ENCODE measurements at places on chromosomes 6 and 20.
A peak's percentile ranks its signal among the peaks of the same experiment; 100 is the strongest.

DNA sequence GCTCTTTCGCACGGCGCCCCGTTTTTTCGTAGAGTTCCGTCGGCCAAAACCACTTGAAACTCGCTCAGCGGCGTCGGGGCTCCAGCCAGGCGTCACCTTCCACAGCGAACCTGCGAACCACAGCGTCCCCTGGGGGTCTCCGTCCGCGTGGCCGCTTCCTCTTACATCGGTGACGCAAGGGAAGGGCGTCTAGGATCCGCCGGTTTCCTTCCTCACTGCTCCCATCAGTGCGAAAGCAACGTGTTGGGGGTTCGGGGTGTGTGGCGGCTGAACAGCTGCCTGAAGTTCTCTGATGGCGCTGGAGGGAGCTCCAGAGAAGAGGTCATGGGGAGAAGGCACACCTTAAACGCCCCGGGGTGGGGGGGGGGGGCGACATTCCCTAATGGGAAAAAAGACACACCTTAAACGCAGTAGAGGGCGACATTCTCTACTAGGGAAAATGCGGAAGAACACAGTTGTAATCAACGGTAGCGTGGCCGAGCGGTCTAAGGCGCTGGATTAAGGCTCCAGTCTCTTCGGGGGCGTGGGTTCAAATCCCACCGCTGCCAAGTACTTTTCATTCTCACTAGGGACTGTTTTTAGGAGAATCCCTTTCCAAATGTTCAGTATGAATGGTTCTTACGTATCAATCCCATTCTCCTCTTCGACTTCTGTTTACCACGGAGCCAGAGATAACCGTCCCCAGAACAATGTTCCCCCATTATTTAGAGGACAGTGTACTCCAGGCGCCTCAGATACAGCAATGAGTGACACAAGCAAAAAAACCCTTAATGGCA, 16.4 kb downstream of the ZNF311 start:
- DNase-seq = peak; percentile 58

DNA sequence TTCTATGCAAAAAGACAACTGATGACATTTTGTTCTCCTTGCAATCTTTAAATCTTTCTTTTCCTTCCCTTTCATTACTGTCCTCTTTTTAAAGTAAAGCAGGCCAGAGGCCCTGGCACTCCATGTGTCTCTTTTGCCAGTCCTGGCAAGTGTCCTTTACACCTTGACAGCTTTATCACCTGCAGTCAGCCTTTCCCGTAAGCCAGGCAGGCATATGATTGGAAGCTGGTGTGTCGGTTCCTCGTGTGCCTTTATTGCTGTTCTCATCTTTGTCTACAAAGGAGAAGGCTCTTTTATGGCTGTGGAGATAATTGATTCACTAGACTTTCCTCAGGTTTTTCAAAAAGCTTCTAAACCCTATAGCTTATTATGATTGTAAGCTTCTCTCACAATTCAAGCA, 162.3 kb upstream of the FBXL4 start:
- DNase-seq = no peak

- DNase-seq = no peak
Observed at GRCh38 chr6:120966321-120966720, 368.0 kb downstream of the TBC1D32 start.

DNA sequence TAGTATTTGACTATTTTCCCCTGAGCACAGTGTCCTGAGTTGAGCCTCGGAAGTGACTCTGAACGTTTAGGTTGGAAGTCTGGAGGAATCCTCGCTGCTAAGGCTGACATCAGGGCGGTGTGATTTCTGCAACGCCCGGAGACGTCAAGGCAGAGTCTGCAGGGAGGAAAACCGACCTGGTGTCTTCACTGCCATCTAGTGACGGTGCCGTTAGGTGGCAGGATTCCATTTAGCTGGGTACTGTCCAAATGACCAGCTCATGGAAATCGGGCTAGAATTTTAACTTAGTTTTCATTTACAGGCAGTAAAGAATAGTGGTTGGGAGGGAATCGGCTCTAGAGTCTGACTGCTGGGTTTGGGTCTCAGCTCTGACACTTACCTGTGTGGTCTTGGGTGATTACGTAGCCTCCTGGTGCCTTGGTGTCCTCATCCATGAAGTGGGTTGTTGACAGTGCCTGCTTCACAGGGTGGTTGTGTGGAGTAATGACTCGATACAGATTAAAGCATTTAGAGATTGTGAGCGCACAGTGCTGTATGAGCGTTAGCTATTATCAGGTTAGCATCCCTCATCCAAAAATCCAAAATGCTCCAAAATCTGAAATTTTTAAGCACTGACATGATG, 35.0 kb downstream of the FOXF2 start:
- DNase-seq = no peak

DNA sequence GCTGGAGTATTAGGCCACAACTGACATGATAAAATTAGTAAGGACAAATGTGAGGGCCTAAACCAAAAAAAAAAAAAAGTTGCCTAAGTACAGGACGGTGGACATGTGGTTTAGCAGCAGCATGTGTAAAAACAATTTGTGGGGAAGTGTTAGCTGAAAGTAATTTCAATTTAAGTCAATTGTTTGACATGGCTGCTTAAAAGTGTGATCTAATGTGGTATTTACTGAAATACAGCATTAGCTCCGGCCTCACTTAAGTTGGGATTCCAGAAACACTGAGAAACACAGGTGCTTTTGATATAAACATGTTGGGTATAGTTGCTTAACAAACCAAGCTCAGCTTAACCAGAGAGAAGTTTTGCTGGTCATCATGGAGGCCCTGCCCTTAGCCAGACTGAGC, 119.7 kb downstream of the FYN start:
- no peak for DNase-seq

DNA sequence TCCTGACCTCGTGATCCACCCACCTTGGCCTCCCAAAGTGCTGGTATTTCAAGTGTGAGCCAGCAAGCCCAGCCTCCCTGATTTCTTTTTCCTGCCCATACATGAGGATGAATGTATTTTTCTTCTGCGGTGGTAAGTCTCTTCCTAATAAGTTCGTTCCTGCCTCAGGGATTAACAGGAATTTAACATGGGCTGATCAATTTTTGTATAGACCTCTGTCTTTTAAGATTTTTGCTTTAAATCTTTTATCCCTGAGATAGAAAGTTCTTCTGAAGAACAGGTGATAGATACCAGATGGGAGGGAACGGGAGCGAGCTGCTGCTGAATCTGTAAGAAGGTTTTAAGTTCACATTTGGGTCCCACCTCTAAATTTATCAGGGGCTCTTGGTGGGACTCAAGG, 7.0 kb upstream of the ZNFX1 start:
- no peak for DNase-seq

GRCh38 chr6:98467902-98468301, 366.5 kb upstream of the POU3F2 start:
- no peak for DNase-seq

DNA sequence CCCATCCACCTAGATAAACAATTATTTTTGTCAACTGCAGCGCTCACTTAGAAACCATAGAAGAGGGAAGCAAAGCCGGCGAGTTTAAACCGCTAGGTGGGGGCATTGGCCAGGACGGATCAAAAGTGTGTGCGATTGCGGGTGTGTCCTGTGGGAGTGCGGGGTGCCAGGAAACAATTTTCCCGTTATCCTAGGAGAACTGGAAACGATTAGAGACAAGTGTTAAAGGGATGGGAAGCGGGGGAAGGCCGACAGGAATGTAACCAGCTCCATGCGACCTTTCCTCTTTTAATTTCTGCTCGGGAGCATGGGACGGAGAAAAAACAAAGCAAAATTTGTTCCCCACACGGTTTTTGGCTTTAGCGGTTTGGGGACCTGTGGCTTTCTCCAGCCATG, 2.8 kb upstream of the HTR1B start:
- peak; percentile 20 for DNase-seq

GRCh38 chr6:90183587-90184333, 112.9 kb downstream of the BACH2 start:
- DNase-seq = no peak

- DNase-seq = no peak
Observed at GRCh38 chr20:3661060-3661813, 2.0 kb downstream of the GFRA4 start.

DNA sequence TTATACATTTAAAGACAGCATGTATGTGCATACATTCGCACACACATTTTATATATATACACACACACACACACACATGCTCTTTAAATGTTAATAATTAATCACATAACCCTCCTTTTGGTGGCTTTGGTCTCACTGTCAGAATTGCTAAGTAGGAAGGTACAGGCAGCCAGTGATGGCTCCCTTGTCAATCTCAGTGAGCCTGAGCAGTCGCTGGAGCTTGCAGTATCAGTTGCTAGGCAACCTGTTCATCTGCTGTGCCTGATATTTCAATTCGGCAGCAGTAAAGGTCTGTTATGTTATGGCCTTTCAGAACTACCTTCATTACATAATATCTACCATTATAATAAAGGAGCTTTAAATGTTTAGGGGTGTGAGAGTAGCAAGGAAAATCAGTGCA, 374.3 kb downstream of the LMBRD1 start:
- DNase-seq = no peak

- DNase-seq = peak; percentile 79
Observed at GRCh38 chr6:31652925-31653724, 664 bp upstream of the BAG6 start.

- no peak for DNase-seq
Observed at GRCh38 chr6:57283911-57284455, 33.4 kb upstream of the PRIM2 start.

- DNase-seq = no peak
Observed at GRCh38 chr20:42261766-42262270, 643.6 kb upstream of the CHD6 start.

- DNase-seq = no peak
Observed at GRCh38 chr6:3363296-3364025, 93.4 kb downstream of the SLC22A23 start.

DNA sequence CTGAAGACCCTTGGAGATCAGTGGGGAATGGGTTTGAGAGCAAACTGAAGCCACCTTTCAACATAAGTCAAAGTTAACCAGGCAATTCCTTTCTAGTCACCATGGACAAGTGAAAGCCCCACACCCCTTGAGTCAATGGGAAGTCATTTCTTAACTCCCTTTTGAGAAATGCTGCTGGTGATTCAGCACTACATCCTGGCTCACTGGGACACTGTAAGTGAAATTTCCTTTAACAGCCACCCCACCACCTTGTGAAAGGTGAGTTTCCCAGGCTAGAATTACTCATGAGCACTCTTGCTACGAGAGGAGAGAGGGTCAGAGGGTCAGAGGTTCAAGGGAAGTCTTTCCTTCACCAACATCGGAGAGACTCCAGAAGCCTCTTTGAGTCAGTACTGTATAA, 93.3 kb upstream of the MARCKS start:
- peak; percentile 2 for DNase-seq

DNA sequence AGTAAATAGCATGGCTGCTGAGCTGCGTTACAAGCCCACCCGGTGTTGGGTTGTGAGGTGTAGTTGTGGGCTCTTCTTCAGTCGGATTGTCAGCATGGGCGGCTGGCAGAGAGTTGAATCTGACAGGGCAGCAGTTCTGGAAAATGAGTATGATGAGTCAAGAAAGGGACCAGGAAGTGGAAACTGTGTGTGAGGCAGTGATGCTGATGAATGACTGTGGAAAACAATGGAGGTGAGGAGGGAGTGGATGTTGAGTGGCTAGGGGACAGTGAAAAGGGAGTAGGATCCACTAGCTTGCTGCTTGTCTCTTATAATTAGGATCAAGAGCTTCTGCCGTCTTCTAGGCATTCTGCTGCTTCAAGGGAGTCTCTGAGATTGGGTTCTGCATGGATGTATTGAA, 154.3 kb downstream of the ESR1 start:
- DNase-seq = no peak

GRCh38 chr20:38927902-38928578, 1.8 kb downstream of the FAM83D start:
- no peak for DNase-seq

DNA sequence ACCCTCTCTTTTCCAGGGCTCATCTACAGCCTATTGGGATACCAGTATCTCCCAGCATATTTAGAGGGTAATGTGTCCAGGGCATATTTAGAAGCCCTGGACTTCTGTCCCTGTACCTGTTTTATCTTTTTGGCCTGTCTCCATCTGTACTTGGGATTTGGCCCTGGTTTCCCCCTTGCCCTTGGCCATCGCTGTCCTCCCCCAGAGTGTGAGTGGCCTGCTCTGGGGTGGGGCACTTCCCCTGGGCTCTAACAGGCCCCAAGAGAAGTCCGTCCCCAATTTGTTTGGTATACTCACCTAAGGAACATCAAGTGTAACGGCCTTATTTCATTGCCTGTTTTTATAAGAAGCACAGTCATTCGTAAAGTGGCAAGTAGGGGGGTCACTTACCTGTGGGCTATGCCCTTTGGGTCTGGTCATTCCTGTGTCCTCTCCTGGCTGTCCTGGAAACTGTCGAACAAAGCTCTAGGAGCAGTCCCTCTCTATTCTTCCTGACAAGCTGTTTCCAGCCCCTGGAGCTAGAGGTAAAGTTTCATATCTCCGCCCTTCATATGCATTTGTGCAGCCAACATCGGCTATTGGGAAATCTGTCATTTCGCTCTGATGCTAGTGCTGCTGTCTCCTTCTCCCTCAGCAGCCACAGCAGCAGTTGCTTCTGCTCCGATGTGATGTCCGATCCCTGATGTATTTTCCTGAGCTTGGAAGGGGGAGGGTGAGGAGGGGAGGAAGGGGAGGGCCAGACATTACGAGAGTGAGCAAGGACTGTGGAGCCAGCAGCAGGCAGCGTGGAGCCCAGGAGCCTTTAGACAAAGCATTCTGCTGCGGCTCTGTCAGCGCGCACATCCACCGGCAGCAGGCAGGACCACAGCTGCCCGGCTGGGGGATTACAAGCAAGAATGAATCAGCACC, 83.4 kb downstream of the TCP11 start:
- no peak for DNase-seq

DNA sequence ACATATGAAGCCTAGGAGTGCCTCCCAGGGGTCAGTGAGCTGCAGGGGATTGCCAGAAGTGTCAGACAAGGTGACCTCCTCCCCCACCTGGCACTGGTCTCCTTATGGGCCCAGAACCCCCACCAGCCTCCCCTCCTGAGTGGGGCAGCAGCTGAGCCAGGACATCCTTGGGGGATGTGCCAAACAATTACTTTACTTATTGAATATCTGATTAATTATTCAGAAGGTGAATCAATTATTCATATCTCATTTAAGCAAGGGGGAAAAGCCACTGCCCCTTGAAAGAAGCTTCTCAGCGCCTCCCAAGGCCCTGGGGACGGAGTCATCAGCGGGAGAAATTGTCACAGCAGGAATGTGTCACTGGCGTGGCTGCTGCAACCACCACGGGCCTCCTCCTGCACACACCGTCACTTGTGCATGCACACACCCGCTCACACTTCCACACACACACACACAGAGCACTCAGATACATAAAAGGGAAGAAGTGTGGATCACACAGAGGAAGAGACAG, 123.4 kb upstream of the MAFB start:
- DNase-seq = no peak

- no peak for DNase-seq
Observed at GRCh38 chr6:39189915-39190544, 39.2 kb downstream of the KCNK5 start.

GRCh38 chr20:10094566-10095173, 59.9 kb downstream of the ANKEF1 start:
- DNase-seq = no peak

GRCh38 chr20:61776491-61777075, 289.1 kb downstream of the TAF4 start:
- DNase-seq = no peak

GRCh38 chr6:1094306-1094705, 217.6 kb upstream of the FOXQ1 start:
- DNase-seq = no peak

Data from stimulated activated CD4-positive, alpha-beta T cell treated with anti-CD3 and anti-CD28 coated beads, Interleukin-12 subunit alpha, Interleukin-12 subunit beta, amount 100 ng/mL, for 48 hours (primary cell).